GM12864 (cell line): ENCODE measurements at places on chromosomes 6 and 20.
A peak's percentile ranks its signal among the peaks of the same experiment; 100 is the strongest.

GRCh38 chr6:136306466-136306865, 16.8 kb upstream of the BCLAF1 start:
- DNase-seq, result no peak

- no peak for DNase-seq
Observed at GRCh38 chr6:169689287-169689686, 12.5 kb downstream of the WDR27 start.

- no peak for DNase-seq
Observed at GRCh38 chr6:28743271-28743789, 180.5 kb downstream of the TRIM27 start.

GRCh38 chr6:154942770-154943169, 52.3 kb upstream of the TIAM2 start:
- no peak for DNase-seq

- no peak for DNase-seq
Observed at GRCh38 chr6:15927531-15928225, 201.2 kb upstream of the MYLIP start.

GRCh38 chr20:36130390-36130789, 24.1 kb upstream of the EPB41L1 start:
- DNase-seq, result no peak

- DNase-seq, result peak; percentile 84
Observed at GRCh38 chr20:53652090-53652858, 58.6 kb upstream of the ZNF217 start.

DNA sequence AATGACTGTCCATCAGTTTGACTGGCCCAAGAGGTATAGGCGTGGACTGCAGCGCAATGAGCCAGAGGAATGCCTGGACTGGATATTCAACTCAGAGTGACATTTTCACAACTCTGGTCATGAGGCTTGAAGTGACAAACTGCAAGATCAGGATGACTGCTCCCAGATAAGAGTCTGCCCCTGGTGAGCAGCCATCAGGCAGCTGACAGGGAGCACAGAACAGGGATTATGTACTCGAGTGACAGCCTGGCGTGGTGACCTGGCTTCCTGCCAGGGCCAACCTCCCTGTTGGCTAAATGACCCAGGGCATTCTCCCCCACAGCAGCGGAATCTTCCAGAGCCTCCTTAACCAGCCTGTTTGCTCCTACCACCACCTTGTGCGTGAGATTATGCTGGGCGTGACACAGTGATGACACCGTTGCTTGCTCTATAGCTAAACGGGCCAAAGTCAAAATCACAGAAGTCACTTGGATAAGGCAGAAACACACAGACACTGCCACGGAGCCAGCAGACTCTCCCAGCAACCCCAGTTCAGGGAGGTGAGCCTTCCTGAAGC, 209.1 kb upstream of the JARID2 start:
- no peak for DNase-seq

DNA sequence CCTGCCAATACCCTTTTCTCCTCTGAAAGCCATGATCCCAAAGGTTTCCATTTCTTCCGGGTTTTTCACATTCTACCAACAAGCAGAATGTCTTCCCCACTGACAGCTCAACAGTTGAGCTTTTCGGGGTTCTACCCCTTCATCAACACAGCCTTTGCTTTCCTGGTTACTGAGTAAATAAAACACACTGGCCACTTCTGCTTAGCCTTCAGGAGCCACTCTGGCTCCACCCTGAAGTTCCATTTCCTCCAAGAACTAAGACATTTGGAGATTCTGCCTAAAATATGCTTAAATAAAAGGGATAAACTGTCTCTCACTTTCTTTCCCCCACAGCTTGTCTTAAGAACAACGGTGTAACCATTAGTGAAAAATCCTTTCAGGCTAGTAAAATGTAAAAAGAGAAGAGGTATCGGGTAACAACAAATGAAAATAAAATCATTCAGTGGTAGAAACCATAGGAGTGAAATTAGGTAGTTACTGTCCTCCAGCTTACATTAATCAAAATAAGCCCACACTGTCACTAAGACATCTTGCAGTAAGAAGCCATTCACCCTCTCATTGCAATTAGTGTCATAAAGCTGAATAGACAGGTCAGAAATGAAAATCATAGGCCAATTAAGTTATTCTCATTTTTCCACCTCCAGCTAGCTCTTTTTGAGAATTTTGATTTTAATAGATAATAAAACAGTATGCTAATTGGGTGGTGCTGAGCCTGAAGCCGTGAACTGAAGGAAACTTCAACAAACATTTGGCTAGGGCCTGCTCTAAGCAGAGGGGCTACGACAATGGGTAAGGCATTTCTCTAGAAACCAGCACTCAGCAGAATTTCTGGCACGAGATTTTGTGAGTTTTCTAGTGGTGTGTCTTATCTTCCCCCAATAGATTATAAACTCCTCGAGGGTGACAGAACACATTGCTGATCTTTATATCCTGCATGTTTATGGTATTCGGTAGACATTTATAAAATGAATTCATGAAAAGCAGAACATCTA, 194.2 kb downstream of the KHDC1L start:
- DNase-seq, result no peak

GRCh38 chr6:1325461-1326309, 13.8 kb downstream of the FOXQ1 start:
- no peak for DNase-seq

DNA sequence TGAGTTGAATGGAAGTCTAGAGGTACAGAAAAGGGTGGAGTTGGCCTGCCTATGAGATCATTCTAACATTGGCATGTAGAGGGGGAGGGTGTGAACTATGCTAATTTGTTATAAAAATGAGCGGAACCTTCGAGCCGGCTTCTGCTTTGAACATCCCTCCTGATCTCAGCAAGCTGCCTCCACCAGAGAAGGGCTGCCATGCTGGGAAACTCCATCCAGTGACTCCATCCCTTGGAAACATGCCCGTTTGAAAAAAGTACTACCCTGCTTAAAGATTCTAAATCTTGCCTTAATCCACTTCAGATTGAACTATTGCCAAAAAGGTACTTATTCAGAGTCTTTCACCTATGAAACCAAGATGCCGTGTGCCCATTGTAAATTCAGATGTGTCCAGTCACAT, 43.6 kb upstream of the TMEM170B start:
- DNase-seq, result no peak

GRCh38 chr20:54062812-54063280, 7.5 kb downstream of the BCAS1 start:
- no peak for DNase-seq

DNA sequence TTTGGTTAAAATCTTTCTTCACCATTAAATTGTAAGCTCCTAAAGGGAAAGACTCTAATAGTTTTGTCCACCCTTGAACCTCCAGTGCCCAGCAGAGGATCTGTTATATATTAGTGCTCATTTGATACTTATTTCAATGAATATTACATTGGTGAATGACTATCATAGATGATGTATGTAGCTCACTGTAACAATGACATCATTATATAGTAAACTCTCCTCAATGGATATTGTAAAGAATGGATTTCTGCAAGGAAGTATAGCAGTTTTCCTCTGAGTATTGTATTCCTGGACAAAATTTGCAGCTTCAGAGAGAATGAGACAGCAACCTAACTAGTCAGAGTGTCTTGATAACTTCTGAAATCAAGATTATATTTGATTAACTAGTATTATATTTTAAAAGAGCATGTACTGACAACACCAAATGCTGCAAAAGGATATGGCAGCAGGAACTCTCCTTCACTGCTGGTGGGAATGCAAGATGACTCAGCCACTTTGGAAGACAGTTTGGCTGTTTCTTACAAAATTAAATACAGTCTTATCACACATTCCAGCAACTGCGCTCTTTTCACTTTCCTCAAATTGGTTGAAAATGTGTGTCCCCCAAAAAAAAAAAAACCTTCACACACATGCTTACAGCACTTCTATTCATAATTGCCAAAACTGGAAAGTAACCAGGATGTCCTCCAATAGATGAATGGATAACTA, 189.8 kb upstream of the OPRM1 start:
- no peak for DNase-seq
